ENCODE measurements at places on chromosomes 12 and 14.

- no peak for DNase-seq
Observed at GRCh38 chr12:126897102-126897501, 1369.9 kb upstream of the TMEM132C start.

DNA sequence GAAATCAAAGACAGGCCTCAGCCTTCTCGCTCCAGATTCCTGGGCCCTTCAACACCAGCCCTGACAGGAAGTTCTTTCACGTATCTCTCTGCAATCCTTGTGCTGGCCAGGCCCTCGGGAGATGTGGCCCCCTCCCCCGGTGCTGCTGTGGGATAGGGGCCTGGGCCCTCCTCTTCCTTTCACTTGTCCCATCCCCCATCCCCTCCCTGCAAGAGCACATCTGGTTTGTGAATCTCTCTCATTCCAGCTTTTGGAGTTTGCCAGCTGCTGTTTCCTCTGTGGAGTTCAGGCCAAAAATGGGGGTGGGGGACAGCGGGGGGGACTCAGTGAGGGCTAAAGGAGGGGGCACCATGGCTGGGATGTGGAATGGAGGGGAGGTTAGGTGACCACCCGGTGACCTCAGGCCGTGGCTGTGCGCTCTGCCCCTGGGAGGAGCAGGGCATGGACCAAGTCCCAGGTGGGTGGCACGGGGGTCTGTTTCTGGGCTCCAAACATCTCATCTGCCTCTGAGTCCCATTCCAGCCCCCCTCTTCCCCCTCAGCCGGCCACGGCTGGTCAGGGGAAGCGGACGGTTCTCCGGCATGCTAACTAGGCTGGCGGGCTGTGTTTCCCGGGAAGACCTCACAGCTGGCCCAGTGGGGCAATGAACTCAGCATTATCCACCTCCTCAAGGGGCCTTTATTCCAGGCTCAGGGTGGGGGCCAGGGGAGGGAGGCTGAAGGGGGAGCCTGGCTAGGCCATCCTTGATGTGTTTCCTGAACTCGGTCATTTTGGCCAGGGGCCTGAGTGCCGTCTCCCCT lies 7.4 kb downstream of the LRP1 start:
- no peak for DNase-seq

DNA sequence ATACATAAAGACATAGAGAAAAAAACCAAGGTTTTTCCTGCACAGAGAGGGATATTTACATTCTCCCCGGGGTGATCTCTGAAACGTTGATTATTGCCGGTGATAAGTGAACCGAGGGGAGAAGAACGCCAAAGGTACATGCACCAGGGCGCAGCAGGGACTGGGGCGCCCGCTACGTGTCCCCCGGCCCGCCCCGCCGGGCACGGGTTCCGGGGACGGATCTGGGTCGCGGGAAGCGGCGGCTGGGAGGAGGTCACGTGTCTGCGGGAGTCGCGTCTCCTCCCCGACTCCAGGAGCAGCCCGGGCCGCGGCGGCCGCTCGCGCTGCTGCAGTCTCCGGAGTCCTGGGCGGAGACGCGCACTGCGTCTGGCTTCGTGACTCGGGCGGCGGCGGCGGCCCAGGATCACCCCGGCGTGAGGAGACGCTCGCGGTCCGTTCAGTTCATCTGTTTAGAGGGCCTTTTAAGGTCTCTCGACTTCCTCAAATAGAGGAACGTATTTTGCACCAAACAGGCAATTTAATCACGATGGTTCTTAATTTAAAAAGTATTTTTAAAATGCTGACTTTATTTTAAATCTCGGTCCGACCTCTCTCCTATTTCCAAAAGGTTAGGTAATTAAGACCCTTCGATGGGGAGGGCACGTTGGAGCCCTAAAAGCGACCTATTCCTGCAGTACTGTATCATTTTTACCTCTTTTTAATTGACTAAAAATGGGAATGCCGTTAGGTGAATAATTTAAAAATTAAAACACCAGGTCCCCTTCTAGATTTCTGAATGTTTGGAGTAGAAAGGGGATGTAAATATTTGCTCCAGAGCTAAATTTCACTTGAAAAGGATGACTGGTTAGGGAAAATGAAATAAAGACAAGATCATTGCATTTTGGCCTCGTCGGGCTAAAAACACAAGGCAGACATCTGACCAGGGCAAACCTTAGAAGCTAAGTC lies 1.8 kb upstream of the BHLHE41 start:
- peak; percentile 61 for DNase-seq

GRCh38 chr12:53949631-53950436 lies 4.9 kb upstream of the HOXC12 start:
- no peak for DNase-seq

DNA sequence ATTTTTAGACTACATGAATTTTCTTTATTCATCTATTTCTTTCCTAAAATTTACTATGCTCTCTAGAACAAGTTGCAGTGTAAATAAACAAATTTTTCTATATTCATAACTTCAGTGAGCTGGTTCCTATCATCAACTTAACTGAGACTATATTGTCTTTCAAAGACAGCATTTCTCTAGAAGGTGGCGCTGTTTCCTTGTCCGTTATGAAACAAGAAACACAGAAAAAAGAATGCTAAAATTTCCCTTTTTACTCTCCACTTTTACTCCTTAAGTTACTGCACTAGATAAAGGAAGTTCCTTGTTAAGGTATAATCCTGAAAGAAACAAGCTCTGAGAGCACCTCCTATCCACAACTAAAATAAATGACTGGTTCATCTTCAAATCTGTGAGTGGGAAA lies 8.2 kb upstream of the CLEC2A start:
- DNase-seq = peak; percentile 23

DNA sequence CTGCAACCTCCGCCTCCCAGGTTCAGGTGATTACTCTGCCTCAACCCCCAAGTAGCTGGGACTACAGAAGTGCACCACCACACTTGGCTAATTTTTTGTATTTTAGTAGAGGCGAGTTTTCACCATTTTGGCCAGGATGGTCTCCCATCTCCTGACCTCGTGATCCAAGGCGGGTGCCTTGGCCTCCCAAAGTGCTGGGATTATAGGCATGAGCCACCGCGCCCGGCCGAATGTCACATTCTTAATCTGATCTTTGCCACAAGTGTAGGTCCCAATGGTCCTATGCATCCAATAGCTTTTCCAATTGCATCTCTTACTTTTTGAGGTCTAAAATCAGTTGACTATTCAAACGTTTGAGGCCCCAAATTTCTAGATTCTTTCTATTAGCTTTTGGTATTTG lies 676.0 kb downstream of the SLC16A7 start:
- DNase-seq = no peak

GRCh38 chr12:54132976-54133771 lies 55.6 kb downstream of the SMUG1 start:
- DNase-seq = no peak

- DNase-seq = peak; percentile 36
Observed at GRCh38 chr14:23168246-23168645, 15.2 kb downstream of the SLC7A8 start.

DNA sequence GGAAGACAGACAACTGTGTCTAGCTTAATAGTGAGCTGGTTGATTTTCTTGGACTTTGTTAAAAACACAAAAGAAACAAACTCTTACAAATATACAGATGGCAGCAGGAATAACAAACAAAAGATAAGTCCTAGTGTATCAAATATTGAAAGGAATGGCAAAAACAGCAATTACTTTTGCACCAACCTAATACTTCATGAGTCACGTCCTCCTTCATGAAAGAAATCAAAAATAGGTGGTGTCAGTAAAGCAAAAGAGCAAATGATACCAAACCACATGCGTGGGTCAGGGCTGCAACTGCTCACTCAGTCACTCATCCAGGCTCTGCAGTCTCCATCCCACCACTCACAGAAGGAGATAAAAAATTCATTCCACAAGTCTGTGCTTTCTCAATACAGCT lies 11.8 kb downstream of the ATG14 start:
- peak; percentile 43 for DNase-seq

- DNase-seq = peak; percentile 78
Observed at GRCh38 chr12:43206396-43206795, 345.6 kb downstream of the ADAMTS20 start.

GRCh38 chr12:3033539-3033867 lies 43.7 kb upstream of the TSPAN9 start:
- no peak for DNase-seq

- no peak for DNase-seq
Observed at GRCh38 chr14:93308686-93309345, 24.0 kb downstream of the BTBD7 start.

GRCh38 chr12:130965668-130966067 lies 12.0 kb downstream of the ADGRD1 start:
- no peak for DNase-seq

DNA sequence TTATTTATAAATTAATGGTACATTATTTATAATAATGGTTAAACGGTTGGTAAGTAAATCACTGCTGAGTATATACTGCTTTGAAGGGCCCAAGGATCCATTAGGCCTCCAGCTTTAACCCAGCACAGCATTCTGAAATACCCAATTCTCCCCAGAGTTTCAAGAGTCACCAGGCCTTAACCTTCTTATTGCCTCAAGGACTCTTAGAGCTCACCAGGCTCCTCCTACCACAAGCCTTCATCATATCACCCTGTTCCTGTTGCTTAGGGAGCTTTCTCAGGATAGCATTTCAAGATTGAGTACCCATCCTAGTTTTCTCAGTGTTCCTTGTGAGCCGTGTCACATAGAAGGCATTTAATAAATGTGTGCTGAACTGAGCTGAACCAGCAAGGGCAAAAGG lies 242.5 kb downstream of the FBXL14 start:
- peak; percentile 69 for DNase-seq

DNA sequence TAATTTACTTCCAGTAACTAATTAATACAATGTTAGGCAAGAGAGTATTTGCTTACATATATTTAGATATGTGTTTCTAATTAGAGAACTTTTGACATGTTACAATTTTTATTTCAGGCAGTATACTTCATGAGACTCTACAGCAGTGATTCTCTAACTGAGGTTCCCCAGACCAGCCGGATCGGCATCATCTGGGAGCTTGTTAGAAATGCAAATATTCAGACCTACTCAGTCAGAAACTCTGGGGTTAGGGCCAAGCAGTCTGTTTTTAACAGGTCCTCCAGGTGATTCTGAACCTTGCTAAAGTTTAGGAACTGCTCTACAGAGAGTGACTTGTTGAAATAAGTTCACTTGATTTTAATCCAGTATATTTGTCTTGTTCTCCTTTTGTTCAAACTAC lies 46.5 kb downstream of the ARID2 start:
- DNase-seq = no peak

DNA sequence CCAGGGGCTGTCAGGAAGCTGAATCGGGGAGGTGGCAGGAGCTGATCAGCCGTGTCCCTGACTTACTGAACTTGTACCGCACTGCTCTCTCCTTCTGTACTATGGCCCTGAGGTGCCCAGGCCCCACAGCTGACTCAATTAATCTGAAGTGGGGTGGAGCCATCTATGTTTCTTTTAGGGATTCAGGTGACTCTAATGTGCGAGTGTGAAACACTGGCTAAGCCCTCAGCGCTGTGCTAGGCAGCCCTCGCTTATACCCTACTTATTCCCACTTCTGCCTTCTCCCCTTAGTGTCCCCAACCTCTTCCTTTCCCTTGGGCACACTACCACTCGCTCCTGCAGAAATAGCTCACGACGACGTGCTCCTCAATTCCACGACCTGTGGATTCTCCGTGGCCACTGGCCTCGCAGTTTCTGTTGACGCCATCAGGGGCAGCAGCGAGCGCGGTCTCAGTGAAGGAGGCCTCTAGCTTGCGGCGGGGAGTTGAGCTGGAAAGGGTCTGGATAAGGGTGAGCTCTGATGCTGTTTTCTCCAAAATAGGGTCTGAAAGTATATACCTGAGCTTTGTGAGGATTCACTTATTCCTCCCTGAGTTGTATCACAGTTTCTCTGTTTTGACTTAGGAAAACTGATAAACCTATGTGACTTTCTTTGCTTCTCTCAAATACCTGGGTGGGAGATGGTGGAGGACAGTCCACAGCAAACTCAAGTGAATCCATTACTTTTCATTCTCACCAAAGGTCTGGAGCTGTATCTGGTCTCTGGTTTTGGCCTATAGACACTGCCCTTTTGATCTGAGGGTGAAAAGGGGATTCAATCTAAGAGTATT lies 167.6 kb downstream of the SLC41A2 start:
- peak; percentile 6 for DNase-seq
